NCI-H446 treated with DMSO at 0.1 percent for 48 hours (cell line): ENCODE measurements at places on chromosomes 1 and 21.

- no peak for DNase-seq
Measured at GRCh38 chr1:3333903-3334302, 120.6 kb upstream of the ARHGEF16 start.

DNA sequence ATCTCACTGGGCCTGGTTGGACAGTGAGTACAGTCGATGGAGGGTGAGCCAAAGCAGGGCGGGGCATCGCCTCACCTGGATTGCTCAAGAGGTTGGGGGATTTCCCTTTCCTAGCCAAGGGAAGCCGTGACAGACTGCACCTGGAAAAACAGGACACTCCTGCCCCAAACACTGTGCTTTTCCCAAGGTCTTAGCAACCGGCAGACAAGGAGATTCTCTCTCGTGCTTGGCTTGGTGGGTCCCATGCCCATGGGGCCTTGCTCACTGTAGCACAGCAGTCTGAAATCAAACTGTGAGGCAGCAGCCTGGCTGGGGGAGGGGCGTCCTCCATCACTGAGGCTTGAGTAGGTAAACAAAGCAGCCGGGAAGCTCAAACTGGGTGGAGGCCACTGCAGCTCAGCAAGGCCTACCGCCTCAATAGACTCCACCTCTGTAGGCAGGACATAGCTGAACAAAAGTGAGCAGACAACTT lies 11.3 kb downstream of the C1orf105 start:
- no peak for DNase-seq

GRCh38 chr1:114299331-114299975 lies 145.8 kb upstream of the SYT6 start:
- DNase-seq, result no peak

DNA sequence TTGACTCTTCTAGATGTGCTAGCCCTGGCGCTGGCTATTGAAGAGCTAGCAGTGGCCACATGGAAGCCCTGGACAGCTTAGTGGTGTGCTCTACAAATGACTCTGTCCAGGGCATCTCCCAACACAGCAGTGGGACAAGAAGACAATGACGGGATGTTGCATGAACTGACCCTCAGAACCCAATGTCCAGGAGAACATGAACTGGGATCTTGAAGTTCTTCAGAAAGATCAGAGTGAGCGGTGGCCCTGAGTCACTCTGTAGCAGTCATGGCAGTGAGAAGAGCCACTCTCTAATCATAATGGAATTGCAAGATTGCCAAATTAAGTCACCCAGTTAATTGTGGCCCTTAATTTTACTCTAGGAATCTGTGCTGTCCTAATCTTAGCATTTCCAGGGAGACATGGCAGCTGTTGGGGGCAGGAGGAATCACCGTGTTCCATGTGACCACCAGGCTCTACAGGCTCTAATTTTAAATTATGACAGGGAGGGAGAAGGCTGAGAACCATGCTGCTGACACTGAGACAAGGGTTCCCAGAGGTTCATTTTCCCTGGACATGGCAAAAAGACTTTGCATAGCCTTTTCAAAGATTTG lies 10.2 kb upstream of the OBSCN start:
- no peak for DNase-seq

DNA sequence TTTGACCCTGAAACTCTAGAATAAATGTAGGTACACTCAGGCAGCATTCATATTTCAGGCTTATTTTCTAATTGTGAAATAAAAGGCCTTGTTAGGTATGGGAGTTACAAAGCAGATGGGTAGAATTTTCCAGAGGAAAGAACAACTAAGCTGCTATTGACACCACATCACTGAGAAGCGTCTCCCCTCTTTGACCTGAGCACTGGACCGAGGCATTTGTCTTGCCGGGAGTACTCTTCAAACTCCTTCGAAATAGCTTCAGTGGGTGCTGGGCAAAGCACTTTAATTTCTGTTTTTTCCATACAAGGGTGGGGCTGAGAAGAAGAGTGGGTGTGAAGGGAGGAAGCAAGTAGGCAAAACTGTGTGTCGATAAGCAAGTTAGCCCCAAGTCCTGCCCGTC lies 36.4 kb downstream of the ABCA4 start:
- no peak for DNase-seq

GRCh38 chr1:12541274-12542137 lies 76.5 kb downstream of the DHRS3 start:
- no peak for DNase-seq
